ENCODE measurements at places on chromosomes 1 and 21.

DNA sequence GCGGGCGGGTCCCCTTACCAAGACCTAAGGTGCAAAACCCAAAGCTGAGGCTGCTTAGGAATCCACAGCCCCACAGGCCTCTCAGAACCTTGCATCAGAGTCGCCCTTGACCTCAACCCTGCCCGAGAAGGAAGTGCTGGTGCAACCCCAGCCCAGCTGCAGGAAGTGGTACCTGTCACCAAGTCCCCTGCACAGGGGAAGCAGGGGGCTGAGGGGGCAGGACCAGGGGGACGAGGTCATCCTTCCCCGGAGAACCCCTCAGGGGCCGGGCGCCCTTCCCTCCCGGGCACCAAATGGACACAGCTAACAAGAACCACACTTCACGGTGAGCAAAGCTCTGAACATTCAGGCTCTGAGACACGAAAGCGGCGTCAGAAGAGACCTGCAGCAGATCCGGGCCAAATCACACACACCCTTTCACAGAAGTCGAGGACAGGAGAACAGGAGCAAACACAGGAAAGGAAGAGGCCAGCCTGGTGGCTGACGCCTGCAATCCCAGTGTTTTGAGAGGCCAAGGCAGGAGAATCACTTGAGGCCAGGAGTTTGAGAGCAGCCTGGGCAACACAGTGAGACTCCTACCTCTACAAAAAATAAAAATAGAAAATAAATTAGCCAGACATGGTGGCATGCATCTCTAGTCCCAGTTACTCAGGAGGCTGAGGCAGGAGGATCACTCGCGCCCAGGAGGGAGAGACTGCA lies 6.4 kb downstream of the ITGB2 start:
- no peak for DNase-seq

DNA sequence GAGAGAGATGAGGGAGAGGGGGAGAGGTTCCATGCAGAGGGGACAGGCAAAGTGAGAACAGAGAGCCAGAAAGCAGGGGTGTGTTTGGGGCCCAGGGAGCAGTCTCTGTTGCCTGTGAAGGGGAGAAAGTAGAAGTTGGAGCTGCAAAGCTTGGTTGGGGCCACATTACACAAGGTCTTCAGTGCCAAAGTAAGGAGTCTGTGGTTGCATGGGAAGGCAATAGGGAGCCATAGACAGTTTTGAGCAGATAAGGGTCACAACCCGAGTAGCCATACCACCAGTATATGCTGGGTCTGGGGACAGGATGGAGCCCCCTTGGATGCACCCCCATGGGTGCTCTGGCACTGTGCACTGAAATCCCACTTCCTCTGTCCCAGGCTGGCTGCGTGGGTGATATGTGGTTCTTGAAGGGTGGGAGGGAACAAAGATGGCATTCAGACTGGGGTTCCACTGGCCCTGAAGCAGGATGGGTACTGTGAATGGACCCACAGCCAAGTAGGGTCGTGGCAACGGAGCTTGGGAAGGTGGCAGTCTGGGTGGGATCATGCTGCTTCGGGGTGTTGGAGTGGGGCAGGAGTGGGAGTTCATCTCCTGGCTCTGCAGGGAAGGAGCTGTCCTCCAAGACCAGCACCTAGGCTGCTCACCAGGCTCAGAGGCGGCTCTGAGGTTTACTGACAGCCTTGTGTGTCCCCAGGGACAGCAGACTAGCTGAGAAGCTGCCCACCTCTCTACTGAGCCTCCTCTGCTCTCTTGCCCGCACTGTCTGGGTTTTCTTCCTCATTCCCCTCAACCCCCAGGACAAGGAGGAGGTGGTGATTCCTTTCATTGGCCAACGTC lies 12.1 kb downstream of the DRAXIN start:
- DNase-seq, result no peak

GRCh38 chr1:36256558-36257374 lies 32.5 kb downstream of the THRAP3 start:
- DNase-seq, result no peak

GRCh38 chr1:245652660-245653427 lies 498.1 kb downstream of the KIF26B start:
- no peak for DNase-seq

GRCh38 chr1:26302733-26303405 lies 3.6 kb downstream of the UBXN11 start:
- DNase-seq, result no peak
